ENCODE measurements at places on chromosomes 4 and X.

DNA sequence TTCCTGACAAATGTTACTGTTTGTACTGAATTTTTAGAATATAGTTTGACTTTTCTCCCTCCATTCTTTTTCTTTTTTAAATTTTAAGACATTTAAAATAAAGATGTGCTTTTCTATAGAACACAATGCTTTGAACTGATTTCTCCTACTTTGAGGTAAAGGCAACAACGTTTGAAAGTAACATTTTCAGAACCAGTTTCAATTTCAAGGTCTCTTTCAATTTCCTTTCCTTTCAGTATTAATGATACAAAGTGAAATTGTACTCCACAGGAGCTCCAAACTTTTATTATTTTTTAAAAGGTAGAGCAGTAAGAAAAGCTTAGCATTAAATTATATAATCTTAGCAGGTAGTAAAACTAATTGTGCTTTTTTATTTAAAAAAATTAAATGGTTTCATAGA is 54.9 kb downstream of the NDST4 start:
- no peak for DNase-seq

DNA sequence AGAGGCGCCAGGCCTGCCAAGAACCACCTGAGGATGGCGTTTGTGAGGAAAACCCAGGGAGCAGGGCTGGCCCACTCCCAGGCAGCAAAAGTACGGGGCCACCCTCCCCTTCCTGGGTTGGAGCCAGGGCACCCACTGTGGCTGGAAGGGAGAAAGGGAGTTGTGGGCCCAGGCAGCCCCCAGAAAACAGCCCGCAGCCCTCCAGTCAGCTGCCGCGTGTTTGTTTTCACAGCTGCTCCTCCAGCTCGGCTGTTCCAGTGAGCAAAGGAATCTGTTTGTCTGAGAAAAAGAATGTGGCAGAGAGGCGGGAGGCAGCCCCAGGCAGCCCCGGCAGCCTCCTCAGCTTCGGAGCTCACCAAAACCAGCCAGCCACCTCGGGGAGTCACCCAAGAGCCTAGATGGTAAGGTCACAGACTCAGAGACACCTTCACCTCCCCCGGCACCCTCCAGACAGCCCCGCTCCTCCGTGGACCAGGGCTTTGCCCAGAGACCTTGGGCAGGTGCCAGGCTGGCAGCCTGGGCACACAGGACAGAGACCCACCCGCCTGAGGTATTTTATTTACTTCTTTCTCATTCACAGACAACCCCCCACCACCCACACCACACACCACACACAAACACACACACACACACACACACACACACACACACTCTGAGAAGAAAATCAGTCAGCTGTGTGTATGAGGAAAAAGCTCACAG is 338.1 kb downstream of the BCOR start:
- no peak for DNase-seq

DNA sequence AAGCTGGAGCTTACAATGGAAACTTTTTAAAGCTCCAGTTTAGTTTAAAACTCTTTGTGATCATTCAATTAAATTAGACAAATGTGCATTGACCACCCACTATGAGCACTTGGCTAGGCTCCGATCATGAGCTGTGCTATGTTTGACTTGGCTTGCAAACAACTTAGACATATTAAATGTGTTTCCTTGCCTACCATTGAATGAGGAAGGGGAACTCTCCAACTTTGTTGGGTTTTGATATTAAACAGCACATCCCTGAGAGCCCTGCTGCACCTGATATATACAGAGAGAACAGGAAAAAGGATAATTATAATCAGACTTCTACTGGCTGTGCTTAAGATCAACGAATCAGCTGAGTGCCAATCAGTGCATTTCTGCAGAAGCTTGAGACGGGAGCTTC is 71.4 kb upstream of the ADGRL3 start:
- no peak for DNase-seq

DNA sequence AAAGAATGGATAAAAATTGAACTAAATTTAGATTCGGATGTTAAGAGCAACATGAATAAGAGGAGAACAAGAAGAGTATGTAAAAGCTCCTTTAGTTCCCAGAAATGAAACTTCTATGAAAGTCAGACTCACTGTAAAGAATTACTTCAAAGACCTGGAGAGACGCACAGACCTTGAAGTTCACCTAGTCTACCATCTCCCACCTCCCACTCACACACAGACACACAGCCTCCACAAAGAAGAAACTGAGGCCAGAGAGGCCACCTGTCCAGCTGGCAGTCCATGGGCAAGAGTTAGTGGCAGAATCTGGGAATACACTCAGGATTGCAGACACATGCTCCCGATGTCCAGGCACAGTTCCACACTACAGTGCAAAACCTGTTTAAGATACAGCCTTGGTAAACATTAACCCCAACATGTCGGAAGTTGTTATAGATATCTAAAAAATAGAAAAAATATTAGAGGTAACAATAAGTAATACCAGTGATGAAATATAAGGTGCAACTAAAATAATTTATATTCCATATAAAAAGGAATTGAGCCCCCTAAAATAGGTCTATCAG is 288.8 kb downstream of the INPP4B start:
- no peak for DNase-seq

DNA sequence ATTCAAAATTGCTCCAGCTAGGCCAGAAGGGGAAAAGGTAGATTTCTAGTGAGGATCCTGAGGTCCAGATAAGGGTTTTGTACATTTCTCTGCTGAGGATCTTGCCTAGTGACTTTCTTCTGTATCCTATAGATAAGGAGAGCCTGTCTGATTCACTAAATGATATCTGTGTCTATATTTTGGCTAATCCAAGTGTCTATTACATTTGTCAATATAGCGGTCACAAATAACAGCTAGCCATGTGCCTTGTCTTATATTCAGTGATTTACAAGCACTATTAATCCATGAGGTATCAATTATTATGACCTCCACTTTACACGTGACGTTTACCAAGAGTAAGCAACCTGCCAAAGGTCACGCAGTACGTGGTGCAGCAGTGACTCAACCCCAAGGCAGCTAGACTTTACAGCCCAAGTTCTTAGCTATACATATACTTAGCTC is 41.6 kb downstream of the TMEM165 start:
- no peak for DNase-seq

DNA sequence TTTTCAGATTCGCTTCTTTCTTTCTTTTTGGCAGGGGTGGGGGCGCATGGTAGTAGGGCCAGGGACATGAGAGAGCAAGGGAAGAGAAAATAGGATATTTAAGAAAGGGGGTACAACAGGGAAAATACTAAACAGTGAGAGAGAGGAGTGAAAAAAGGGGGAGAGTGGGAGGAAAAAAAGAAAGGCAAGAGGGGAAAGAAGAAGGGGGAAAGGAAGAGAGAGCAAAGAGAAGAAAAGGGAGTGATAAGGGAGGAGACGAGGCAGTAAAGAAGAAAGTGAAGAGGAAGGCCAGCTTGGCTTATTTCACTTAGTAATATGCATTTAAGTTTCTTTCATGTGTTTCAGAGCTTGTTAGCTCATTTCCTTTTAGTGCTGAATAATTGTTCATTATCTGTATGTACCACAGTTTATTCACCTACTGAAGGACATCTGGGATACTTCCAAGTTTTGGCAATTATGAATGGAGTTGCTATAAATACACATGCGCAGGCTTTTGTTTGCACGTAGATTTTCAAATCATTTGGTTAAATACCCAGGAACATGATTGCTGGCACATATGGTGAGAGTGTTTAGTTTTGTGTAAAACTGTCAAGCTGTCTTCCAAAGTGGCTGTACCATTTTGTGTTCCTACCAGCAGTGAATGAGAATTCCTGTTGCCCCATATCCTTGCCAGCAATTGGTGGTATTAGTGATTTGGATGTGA is 37.3 kb downstream of the CASP6 start:
- no peak for DNase-seq

DNA sequence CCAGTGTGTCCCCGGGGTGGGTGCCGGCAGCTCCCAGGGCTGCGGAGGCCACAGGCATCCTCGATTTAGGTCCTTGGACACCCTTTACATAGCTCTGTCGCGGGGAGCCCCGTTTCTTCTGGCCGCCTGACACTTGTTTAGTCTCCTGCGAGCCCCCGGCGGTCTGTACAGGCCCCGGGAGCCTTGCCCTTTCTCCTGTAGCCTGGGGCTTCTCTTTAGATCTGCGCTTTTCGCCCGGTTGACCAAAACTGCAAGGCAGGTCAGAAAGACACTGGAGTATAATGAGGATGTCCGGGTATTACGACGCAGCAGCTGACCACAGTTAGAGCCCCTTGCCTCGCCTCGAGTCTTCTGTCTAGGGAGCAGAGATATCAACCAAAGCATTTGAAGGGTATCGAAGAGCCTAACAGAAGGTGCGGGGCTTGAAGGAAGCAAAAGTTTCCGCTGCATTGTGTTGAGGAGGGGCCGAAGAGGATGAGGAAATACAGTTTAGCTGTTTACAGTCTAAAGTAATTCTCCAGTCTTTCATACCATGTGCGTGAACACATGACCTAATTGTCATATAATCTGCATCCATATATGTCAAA is 479 bp downstream of the BRCC3 start:
- DNase-seq, result peak; percentile 87

DNA sequence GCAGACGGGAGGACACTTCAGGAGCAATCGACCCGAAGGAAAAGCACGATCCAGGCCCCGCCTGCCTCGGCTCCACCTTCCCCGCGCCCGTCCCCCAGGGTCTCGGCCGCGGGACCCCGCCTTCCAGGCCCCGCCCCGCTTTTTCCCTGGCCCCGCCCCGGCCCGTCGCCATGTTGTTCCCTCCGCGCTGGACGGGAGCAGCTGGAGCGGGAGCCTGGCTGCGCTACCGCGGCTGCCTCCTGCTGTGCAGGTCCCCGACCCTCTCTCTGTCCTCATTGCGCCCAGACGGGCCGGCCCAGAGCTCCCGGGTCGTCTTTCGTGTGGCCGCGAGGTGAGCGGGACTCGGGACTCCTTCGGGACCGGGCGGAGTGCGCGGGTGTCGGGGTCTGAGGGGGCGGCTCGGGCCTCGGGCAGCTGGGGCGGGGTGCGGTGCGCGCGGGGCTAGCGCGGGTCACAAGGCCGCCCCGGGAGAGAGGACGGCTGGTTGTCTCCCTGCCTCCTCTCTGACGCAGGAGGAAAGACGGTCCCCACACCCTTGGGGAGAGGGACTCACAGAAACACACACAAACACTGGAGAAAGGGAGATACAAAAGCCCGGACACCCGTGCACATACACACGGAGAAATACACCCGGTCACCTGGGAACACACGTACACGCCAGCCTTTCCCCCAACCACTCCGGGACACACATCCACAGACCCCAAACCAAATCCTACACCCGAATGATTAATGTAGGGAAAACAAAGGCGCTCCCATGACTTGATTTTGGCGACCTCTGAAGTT is at the start of gene RAB9A:
Gene RAB9A, plus strand, starts transcription at position 171 of the 783 bp plus-strand sequence. CDS start 19,619 bp downstream, outside the sequence.
- no peak for DNase-seq

GRCh38 chr4:140152013-140152703 is 1.8 kb downstream of the MAML3 start:
- no peak for DNase-seq

DNA sequence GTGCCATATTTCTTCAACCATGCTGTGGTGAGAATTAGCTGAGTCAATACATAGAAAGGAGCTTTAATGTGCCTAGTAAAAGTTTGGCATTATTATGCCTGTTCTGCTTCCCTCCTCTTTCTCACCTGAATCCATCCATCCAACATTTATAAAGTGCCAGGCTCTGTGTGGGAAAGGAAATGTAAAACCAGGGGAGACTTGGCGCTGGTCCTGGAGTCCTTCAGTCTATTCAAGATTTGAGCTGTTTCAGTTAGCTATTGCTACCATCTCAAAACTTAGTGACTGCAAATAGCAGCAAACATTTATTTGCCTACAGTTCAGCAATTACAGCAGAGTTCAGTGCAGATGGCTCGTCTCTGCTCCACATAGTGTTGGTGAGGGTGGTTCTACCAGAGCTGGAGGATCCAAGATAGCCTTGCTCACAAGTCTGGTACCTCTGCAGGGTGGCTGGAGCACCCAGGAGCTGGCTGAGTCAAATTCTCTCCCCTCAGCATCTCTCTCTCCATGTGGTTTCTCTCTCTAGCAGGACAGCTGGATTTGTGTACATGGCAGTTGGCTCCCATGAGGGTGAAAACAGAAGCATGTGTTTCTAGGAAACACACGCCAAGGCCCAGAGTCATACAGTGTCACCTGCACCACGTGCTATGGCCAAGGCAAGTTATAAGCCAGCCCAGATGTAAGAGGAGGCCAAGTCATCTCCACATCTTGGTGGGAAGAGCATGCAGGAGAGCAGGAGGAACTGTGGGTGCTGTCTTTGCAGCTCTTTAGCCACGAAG is 77.3 kb downstream of the FHDC1 start:
- DNase-seq, result no peak

DNA sequence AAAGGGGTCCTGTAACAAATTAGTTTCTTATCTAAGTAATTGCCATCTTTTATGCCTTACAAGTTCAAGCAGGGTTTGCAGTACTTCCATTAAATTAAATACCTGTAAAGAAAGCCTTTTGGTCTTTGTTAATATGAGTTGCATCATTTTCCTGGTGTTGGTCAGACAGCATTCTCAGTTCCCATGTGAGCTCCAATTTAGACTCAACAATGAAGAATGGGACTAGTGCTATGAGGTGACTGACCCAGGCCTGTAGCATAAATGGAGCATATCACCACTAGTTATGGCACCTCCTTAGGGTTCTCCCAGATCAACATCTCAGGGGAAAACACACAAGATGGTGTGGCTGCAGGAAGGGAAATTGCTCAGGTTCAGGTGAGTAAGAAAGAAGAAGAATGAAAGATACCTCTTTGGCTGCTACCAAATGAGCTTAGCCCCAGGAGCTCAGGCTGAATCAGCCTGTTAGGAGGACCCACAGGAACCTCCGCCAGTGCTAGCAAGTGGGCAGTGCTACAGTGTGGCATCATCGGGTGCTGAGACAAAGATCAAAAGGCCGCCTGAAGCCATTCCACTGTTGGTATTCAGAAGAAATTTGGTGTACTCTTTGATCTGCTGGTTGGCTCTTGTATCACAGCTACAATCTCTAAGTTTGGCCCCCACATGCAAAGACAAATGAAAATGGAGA is 1.8 kb downstream of the TTC29 start:
- DNase-seq, result no peak

- no peak for DNase-seq
Observed at GRCh38 chrX:133369065-133369464, 46.2 kb downstream of the GPC4 start.

GRCh38 chr4:174214101-174214878 is 69.2 kb downstream of the FBXO8 start:
- DNase-seq, result no peak

GRCh38 chrX:132831336-132831973 is 127.0 kb downstream of the HS6ST2 start:
- DNase-seq, result no peak

DNA sequence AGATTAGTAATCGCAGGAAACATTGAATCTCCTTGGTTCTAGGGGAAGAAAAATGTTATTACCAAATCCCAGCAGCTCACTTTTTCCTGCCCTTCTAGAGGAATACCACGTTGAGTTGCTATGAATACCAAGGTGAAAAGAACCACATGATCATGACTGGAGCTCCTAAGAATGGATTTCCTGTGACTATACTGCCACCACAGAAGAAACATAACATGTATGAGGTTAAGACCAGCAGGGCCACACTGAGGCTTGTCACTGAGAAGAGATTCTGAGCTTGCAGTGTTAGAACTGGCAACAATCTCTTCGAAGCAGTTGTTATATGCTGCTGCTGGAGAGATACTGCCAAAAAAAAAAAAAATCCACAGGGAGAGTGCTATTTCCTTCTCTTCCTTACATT is 1235.3 kb downstream of the FSTL5 start:
- DNase-seq, result no peak

Data from vagina (tissue), 2 donors.